ENCODE measurements at places on chromosomes 4 and X.

DNA sequence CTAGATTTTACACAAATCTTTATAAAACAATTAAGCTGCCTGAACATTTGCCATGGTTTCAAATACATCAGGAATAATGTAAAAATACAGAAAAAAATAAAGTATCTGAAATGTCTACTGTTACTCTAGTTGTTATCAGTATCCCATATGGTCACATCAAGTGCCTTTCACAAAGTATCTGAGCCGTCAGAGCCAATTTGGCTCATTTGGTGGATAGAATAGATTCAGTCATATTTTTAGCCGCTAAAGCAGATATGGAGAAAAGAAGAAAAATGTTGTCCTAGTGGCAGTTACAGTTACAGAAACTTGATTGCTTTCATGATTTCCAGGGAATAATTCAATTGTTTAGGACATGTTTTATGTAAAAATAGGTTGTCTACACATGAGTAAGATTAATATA is 641.1 kb downstream of the RAPGEF2 start:
- no peak for DNase-seq

- DNase-seq: no peak
These were observed 1454.2 kb downstream of the ARAP2 start for GRCh38 chr4:34790131-34790530.

DNA sequence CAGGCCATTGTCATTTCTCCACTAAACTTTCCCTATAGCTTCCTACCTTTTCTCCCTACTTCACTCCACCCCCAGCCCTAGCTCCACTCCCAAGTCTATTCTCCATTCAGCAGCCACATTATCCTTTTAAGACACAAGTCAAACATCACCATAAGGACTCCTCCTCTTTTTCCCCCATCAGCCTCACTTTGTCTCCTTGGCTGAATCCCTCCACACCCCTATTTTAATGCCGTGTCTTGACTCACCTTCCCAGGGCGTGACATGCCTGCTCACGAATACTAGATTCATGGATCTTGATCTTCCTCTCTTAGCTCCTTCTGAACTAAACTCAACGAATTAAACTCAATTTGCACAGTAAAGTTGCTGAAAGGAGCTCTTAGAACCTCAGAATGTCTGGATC is 281.9 kb downstream of the PTTG2 start:
- no peak for DNase-seq

- DNase-seq: no peak
These were observed 83.7 kb upstream of the GC start for GRCh38 chr4:71867598-71867997.

DNA sequence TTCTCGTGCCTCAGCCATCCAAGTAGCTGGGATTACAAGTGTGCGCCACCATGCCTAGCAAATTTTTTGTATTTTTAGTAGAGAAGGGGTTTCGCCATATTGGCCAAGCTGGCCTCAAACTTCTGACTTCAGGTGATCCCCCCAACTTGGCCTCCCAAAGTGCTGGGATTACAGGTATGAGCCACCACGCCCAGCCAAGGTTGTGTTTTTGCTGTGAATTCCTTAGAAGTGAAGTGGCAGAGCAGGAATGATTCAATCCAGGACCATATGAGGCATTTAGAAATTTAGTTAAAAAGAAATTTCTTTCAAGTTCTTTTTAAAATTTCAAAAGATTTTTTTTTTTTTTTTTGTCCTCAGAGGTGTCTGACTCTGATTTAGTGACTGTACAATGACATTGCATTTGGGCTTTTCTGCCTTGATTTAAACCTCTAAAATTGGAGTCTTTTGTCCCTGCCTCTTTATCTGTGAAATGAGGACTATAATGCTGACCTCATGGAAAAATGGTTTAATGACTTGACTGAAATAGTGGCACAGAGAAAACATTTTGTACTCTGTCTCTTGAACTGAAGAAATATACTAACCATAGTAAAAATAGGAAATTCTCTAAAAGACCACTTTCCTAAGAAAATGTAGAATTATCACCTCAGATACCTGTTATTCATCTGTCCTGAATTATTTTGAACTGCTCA is 59.9 kb downstream of the CXCL13 start:
- DNase-seq: no peak

DNA sequence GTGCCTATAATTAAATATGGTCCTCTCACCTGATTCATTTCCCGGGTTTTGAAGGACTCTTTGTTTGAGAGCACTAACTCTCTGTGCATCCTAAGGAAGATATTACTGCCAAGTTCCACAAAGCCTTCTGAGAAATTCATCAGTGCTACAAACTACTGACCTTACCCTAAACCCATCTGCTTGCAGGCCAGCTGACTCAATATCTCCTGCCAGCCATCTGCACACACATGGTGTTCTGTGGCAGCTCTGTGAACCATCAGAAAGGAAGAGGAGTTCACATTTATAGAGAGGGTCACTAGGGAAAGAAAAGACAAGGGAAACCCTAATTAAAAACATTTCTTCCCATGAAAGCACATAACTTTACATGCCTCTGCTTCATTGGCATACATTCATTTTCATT is 156.7 kb downstream of the ATP10D start:
- no peak for DNase-seq

DNA sequence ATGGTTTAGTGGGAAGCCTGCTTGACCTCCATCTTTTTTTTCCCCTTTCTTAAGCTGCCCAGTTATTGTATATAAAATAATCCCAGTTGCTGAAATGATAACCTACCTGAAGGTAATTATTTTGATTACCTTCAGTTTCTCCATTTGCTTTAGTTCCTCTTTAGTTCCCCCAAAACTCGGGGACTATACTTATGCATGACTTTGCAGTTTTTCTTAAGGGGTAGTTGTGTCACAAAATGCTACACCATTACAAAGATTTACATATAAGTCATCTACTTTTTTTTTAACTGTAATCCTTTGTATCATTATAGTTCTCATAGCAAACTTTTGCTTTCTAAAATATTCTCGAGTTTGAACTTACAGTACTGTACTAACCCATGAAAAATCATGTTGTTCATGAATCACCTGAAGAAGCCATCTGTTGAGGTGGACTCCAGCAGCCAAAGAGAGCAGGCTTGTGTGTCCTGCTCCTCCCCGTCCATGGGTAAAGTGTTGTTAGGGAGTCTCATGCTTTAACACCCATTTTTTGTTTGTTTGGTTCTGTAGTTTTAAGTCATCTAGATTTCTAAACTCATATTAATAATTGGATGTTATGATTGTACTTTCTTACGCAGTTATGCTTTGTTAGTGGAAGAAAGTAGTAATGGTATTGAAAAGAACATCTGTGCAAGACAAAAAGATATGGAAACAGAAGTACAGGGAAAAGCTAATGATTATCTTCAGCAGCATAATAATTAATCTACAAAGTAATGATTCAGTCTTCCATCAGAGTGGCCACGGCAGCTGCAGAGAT is 34.6 kb downstream of the HADH start:
- no peak for DNase-seq

GRCh38 chr4:55854129-55854528 is 681 bp downstream of the EXOC1 start:
- DNase-seq: no peak

DNA sequence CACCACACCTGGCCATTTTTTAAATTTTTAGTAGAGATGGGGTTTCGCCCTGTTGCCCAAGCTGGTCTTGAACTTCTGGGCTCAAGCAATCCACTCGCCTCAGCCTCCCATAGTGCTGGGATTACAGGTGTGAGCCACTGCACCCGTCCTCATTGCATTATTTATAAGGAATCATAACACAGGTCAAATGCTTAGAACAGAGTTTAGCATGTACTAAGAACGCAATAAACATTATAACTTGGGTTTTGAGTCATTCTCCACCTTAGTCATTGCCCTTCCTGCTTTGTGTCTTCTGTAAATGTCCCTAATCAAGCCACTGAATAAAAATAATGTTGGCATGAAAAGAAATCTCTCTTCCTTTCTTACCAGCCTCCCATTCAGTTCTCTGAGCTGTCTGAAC is 38.5 kb upstream of the SHROOM4 start:
- DNase-seq: no peak

DNA sequence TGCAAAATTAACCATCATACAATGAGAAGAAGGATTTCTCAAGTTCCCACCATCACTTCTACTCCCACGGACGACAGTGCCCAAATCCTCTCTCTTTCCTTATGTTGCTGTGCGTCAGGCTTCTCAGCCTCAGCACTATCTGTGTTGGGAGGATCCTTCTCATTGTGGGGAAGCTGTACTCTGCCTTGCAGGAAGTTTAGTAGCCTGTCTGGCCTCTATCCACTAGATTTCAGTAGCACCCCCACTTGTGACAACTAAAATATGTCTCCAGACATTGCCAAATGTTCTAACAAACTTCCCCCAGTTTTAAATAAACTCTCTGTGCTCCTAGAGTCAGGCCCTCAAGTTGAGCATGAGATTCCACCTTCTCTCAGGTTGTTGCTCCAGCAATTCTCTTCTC is 545.9 kb upstream of the ZFP42 start:
- no peak for DNase-seq

DNA sequence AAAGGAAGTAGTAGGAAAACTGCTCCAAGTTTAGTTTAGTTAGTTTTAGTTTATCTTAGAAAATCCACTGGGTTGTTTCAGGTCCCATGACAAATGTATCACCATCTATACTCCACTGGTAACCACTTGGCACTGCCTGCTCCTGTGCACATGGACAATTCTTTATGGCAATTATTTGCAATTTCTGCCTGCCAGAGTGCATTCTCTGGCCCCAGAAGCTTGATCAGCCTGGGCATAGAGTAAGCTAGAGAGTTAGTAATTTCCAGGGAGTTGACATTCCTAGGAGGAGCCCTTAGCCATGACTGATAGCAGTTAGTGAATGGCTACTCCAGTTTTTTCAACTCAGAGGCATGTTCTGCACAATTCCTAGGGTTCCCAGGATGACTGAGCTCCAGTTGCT is 203.2 kb upstream of the FGF13 start:
- DNase-seq: no peak

GRCh38 chrX:50626432-50626831 is 155.8 kb upstream of the DGKK start:
- no peak for DNase-seq

- no peak for DNase-seq
These were observed 93.2 kb upstream of the PRKX start for GRCh38 chrX:3806630-3807029.

- DNase-seq: no peak
These were observed 35.3 kb downstream of the PNPLA4 start for GRCh38 chrX:7891928-7892327.

- no peak for DNase-seq
These were observed 201.4 kb downstream of the CCSER1 start for GRCh38 chr4:90328558-90328957.

DNA sequence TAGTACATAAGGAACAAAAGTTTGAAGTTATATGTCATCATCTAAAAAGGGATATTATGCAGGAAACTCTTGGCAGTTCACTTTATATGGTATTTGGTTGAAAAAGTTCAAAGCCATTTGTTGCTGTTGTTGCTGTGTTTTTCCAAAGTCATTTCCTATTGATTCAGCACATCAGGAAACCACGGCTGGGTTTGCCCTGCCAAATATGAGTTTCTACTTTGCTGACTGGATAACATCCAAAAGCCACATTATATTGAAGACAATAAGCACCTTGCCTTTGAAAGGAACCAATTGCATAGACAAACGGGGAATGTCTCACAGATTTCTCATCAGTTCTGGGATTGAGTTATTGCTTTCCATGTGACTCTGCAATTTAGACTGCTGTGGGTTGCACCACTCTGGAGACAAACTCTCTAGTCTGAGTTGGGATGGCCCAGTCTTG is 206.1 kb downstream of the SLC39A8 start:
- DNase-seq: no peak

GRCh38 chr4:145828802-145829485 is 109.7 kb downstream of the ZNF827 start:
- no peak for DNase-seq

GRCh38 chrX:40853004-40853815 is 117.9 kb upstream of the MED14 start:
- DNase-seq: no peak

DNA sequence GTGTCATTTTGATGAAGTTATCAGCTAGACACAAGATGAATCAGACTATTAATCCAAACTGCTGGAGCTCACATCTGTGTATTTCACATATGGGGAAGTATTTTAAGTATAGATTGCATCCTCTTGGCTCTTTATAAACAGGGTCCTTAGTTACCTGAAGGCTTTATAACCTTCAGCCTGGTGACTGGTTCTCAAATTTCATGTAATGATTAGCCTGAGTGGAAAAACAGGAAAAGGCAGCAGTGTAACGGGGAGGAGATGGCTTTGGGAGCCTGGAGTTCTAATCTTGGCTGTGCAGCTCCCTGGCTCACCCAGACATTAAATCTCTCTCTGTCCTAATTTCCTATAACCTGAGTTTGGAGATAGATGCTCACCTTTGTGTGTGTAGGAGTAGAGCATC is 103.8 kb upstream of the HPF1 start:
- DNase-seq: no peak

DNA sequence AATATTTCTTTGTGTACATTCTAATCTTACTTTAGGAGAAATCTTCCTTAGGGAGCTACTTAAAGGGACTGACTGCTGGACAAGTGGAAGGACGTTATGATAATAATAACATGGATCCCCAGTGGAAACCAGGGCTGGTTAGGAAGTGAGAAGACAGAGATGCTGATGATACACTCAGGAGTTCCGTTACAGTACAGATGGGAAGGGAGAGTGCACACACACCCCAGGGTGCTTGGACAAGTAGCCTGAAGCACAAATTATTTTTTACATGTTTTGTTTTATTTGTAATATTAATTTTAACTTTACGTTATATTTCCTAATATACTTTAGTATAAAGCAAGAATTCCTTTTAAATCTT is 84.1 kb downstream of the BMPR1B start:
- no peak for DNase-seq

GRCh38 chrX:10197279-10198210 is 40.8 kb downstream of the CLCN4 start:
- DNase-seq: no peak

DNA sequence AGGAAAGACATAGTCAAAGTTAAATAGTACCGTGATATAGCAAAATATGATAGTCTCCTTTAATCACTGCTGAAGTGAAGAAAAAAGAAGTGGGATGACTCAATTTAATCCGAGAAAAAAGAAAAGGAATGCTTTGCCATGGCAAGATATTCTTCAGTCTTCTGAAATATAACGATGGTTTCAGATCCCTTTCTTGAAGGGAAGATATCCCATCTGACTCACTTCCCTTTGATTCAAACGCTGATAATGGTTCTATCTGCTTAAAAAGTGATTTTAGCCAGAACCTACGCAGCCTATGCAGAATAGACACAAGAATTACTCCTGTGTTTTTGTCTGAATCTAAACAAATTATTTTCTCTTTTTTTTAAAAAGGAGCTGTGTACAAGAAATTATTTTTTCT is 68.1 kb upstream of the FTHL17 start:
- no peak for DNase-seq

GRCh38 chr4:123449780-123450179 is 53.2 kb downstream of the SPRY1 start:
- no peak for DNase-seq

GRCh38 chrX:109720947-109721346 is 12.1 kb downstream of the ACSL4 start:
- DNase-seq: no peak

GRCh38 chr4:100417565-100417964 is 100.3 kb downstream of the EMCN start:
- no peak for DNase-seq

GRCh38 chr4:103361926-103362325 is 163.8 kb upstream of the CENPE start:
- DNase-seq: no peak

Data from activated gamma-delta T cell (primary cell).